ENCODE measurements at places on chromosomes 6 and 20.

DNA sequence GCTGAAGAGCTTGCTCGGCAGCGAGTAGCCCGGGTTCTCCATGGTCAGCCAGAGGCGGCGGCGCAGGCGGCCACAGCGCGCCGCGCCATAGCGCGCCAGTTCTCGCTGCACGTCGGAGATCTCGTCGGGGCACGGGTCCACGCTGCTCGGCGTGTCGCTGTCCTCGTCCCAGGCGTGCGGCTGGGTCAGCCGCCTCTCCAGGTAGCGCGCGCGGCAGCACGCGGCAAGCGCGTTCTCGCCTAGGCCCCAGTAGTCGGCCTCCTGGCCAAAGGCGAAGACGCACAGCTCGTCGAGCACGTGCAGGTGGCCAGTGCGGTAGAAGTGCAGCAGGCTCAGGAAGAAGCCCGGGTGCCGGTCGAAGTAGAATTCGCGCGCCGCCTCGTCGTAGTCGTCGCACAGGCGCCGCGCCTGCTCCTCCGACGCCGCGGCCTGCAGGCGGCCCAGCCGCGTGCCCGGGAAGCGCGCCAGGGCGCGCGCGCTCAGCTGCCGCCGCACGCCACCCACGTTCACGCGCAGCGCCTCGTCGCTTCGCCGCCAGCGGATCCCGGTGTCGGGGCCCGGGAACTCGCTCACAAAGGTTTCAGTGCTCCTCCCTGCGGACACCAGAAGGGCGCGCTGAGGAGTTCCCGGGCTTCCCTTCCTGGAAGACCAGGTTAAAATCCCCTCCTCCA, 2.7 kb downstream of the KCNS1 start:
- DNase-seq: no peak

GRCh38 chr20:33359399-33360261, 41.7 kb downstream of the CDK5RAP1 start:
- no peak for DNase-seq

DNA sequence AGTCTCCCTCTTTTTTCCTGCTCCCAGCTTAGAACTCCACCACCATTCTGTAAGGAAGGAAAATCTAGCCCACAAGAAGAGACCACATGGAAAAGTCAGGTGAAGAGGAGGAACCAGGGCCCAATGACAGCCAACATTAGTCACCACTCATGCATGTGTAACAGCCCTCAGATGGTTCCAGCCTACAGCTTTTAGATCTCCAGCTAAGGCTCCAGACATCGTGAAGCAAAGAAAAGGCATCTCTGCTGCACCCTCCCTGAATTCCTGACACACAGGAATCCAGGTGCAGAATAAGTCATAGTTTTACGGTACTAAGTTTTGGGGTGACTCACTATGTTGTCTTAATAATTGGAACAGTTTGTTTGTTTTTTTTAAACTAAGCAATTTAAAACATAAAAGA, 25.5 kb downstream of the DCDC2 start:
- DNase-seq: no peak

GRCh38 chr6:148464319-148465010, 121.8 kb downstream of the SASH1 start:
- DNase-seq: peak; percentile 41

GRCh38 chr20:41510847-41511450, 107.2 kb downstream of the CHD6 start:
- no peak for DNase-seq

DNA sequence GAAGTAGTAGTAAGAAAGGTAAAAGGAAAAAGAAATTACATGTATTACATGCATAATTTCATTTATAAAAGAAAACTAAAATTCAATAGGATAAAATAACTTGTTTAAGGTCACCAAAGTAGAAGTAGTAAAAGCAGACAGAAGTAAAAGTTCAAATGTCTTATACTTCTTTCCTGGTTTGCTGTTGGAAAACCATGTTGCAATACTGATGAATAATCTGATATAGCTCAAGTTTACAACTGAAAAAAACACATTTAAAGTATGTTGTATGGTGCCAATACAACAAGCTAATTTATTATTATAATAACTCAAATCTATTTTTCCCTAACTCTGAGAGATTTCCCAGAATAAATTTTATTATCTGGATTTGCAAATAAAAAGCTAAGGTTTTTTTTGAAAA, 78.3 kb downstream of the PHIP start:
- DNase-seq: no peak

- DNase-seq: no peak
Observed at GRCh38 chr6:113067612-113068275, 720.6 kb downstream of the RFPL4B start.

DNA sequence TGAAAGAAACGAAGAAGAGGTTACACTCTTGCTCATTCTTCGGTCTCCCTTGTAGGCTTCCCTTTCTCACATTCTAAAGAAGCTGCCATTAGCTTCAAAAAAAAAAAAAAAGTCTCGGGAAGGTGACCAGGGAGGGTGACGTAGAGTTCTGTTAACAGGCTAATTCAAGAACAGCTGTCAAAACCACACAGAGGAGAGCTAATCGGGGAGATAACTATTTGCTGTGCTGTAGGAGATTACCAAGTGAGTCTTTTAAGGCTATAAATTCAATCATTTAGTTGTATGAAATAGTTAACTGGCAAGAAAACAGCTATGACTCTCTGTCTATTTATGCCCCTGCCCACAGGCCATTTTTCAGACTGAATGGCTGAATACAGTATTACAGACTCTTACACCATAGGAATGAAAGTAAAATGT, 256.8 kb downstream of the SYNE1 start:
- no peak for DNase-seq

GRCh38 chr6:32519118-32519909, 10.8 kb downstream of the HLA-DRB5 start:
- DNase-seq: no peak

DNA sequence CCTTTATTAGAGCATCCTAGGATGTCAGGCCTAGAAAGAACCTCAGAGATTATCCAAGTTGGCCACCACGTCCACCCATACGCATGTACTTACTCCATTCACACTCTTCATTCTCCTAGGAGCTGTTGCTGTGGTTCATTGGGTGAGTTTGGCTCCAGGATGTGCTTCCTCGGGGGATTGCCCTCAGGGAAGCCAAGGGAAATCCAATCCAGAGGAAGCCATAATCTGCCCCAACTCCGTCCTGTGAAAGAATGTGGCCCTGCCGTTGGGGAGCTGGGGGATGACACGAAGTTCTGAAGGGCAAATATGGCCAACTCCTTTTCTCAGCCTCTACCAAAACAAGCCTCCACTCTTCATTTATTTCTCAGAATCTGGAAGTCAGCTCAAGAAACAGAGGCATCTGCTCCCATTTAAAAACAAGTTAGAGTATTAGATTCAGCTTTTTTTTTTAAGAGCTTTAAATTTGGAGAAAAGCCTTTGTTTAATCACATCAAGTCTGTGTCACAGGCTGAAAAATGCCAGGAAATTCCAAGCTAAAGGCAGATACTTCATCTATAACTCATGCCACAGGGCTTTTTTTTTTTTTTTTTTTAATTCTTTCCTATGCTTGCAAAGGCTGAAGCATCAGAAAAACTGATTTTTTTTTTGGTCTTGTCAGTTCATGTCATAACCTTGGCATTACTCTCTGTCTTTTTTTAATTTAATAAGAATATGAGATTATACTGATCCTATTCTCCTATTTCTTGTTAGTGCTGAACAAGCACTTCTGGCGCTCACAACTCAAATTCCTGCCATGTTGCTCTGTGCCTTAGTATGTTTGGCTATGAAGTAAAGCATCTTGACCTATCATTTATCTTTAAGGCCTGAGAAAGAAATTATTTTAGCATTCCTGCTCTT, 480.9 kb upstream of the MARCKS start:
- DNase-seq: no peak

DNA sequence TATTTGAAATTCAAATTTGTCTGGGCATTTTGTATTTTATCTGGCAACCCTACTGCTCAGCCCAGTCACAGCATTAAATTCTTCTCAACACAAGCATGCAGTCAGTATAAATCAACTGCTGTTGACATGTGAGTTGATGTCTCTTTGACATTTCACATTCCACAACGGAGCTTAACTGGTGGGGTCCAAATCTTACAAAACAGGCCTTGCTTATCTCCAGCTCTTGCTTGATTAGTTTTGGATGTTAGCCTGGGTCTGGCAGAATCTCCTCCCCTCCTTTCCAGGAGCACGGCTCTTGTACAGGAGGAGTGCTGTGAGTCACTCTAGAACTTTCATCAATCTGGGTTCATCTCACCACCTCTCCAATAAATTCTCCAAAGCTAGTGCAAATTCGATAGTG, 80.8 kb upstream of the PHACTR1 start:
- no peak for DNase-seq

DNA sequence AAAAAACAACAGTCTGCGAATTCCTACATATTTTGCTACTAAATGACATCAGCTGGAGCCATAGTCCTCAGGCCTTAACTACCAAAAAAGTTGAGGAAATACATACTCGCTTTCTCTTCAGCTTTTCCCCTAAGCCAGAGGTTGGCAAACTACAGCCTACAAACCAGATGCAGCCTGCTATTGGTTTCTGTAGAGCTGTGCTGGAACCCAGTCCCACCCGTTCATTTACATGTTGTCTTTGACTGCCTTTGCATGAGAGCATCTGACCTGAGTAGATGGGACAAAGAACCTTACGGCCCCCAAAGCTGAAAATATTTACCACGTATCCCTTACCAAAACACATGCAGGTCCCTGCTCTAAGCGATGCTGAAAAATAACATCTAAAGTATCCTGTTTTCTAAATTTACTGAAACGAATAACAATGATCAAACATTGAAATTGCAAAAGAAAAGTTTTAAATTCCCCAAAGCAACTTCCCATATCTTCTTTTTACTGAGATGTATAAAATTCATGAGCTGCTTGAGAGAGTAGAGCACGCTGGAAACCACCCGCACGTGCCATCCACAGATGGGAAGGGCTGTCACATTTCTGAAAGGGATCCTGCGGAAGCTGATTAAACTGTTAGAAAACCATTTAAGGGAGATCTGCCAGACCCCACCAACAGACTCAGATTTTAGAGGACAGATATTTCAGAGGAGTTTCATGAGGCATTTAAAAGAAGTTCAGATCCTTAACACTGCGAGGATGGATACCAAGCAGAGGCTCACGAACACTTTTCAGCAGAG, 124.1 kb downstream of the PRKN start:
- DNase-seq: no peak

- DNase-seq: no peak
Observed at GRCh38 chr6:151434369-151434768, 17.6 kb downstream of the RMND1 start.

GRCh38 chr6:21505574-21505990, 88.0 kb upstream of the SOX4 start:
- DNase-seq: no peak

- DNase-seq: no peak
Observed at GRCh38 chr6:126444659-126445273, 104.9 kb downstream of the CENPW start.

DNA sequence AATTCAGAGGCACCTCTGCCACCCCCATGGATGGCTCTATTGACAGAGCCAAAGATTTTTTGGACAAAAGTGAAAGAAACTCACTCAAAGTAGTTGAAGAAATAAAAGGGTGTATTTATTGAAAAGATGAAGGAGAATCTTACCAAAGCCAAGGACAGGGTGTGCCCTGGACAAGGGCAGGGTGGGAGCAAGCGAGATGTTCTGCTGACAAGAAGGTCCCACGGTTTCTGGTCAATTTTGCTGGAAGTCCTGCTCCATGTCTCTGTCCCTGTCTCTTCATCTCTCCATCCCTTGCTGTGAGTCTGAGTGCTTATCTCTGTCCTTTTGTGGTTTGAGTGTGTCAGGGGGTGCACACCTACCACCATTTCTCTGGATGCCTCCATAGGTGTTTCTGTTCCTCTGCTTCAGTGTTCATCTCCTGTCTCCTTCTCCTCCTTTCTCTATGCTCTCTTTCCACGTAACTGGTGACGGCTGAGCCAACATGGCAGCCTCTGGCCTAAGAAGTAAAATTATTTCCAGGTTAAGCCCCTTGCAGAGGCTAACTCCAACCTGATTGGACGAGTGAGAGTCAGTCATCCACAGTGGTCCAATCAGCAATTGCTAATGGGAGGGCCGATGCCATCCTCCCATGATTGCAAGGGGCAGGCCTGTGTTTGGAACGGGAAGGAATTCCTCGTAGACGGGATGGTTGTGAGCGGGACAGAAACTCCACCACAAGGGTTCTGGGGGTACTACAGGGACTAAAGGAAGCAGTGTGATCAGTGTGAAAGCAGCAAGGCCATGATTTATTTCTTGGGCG, 502.1 kb upstream of the CDH4 start:
- DNase-seq: no peak

DNA sequence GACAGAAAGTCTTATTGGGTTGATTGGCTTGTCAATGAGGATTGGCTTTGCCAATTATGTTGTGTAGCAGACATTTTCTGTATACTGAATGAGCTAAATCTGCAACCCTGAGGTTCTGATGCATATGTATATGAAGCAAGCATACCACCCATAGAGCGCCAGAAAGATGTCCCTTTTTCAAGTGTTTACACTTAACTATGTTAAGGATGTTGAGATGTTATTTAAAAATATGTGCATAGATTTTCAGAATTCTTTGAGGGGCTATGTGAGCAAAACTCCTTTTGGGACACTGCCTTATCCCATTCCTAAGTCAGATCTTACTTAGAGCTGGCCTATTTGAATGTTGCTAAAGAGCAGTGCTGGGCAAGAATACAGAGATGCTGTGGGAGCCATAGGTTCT, 1.9 kb downstream of the AIG1 start:
- no peak for DNase-seq

DNA sequence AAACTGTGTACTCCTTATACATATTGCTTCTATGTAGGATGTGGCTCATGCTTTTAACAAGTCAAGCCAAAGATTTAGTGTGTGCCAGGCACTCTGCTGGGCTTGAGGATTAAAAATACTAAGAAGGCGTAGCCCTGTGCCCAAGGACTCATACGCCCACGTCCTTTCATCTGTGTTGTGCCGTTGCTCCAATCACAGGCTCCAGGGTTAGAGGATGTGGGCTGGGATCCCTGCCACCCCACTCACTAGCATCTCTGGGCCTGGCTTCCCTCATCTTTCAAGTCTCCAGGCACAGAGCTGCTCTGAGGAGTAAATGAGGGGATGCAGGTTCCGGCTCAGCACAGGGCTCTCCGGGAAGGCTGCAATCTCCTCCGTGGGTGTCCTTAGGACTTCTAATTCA, 214.2 kb downstream of the SYNDIG1 start:
- no peak for DNase-seq

DNA sequence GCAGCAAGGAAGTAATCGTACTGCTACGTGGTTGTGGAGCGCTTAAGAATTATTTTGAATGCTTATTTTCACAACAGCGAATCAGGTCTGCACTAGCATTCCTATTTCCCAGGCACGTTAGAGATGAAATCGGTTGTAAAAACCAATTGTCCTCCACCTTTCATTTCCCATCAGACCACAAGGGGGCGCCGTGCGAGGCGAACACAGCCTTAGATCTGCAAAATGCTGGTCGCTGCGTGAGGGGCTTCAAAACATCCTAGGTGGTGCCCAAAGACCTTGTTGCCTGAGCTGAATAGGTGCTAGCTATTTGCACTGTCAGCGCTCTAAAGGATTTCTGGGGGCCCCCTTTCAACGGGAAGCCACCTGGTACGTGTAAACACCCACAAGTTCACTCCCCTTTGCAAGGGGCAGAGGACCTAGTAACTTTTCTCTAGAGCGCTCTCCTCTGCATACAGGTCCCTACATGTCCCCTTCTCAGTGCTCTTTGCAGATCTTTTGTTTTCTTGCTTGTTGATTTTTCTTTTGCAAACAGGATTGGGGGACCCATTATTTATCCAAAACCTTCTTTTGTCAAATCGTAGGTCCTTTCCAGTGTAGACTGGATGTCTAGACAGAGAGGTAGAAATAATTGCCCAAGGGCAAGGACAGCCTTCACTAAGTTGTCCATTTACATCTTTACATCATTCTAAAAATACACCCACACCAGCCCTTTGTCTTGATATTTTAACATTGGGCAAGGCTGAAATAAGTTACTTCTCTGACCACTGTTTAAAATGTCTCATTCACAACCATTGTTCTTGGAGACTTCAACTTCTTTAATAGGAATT, 59.8 kb downstream of the NEDD9 start:
- peak; percentile 79 for DNase-seq
